ENCODE measurements at places on chromosomes 2 and 18.

DNA sequence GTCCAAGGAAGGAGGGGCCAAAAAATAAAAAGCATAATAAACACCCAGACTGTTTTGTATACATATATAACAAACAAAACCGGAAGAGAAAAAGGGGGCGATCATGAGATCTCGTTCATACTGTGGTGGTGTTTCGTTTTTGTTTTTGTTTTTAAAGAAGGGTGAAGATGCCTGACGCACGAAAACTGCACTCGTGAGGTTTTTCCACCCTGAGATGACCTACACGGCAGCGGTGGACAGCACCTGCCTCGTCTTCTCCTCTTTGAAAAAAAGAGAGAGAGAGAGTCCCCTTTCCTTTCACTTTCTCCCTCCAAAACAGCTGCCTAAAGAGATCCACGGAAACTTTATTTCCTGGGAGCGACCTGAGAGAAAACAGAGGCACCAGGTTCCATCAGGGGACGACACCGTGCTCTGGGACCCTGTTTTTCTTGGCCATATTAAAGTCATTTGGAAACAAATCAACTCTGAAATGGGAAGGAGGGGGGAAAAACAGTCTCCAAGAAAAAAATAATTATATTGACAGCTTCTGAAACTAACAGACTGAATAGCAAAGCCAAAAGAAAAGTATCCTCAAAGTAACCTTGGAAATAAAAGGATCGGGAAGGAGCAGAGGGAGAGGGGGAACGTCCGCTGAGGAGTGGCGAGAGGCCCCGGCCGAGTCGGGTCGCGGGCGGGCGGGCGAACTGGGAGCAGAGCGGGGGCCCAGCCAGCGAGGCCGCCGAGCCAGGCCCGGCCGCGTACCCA is 3.5 kb downstream of the POU3F3 start:
- DNase-seq: no peak

DNA sequence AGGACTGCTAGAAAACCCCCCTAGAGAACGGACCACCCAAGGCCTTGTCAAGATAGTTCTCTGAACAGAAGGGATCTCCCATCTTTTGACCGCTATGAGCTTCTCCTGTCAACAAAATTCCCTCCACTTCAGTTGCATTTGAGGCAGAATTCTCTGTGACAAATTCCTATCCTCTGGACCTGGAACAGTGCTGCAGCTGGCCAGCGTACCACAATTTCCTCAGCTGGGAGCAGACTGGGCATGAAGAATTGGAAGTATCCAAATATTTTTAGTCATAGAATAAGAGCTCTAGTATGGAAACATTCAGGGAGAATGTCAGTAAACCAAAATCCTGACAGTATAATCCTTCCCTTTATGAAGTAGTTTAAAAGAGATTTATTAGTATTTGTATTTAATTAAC is 147.1 kb upstream of the BOD1L2 start:
- no peak for DNase-seq

DNA sequence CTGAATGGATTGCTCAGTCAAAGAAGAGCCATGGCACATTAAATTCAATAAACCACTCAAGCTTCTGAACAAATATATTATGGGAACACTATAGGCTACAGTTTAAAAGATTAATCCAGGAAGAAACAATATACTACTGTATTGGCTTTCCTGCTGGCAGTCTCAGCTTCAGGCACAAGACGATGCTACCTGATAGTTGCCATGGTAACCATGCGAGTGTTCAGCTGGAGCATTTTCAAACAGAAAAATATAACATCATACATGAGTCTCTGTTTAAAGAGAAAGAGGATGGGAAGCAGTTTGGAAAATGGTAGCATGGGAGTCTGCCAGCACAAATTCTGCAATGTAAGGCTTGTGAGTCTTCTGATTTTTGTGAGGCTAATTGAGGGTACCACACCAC is 65.9 kb upstream of the CPO start:
- no peak for DNase-seq

GRCh38 chr2:219513787-219514186 is 495 bp upstream of the ASIC4 start:
- no peak for DNase-seq

- DNase-seq: no peak
Observed at GRCh38 chr18:69300185-69300584, 100.5 kb upstream of the DOK6 start.

GRCh38 chr2:210626849-210627248 is 70.5 kb downstream of the CPS1 start:
- DNase-seq: no peak

GRCh38 chr2:141611176-141611571 is 519.6 kb downstream of the LRP1B start:
- DNase-seq: no peak

DNA sequence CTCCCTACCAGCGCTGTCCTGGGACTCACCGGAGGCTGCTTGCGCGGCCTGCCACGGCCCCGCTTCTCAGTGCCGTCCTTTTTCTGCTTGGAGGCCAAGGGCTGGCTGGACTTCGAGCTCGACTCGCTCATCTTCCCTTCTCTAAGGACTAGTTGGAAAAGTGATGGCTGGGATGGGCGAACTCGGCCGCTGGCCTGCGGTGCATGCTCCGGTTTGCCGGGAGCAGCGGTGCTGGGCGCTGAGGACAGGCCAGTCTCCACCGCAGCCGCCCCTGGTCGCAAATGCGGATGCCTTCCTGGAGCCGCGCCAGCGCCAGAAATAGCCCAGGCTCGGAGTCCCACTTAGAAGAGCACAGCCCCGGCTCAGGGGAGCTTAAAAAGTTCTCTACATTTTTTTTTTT is 3.1 kb downstream of the C2orf81 start:
- no peak for DNase-seq

DNA sequence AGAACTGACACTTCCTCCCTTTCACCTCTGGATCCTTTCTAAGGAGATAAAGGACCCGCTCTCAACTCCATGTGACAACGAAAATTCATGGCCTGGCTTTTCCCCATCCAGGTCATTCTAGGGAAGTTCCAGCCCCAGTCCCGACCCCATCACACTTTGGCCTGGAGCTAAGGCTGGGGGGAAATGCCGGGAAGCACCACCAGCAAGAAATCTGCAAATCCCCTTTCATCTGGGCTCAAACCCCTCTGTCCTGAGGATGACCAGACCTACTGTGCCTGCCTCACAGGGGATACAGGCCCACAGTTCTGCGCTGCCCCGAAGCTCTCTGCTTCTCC is 1.3 kb downstream of the SIX2 start:
- DNase-seq: no peak

GRCh38 chr2:126639276-126639675 is 16.7 kb upstream of the GYPC start:
- no peak for DNase-seq

GRCh38 chr2:31675485-31675901 is 94.8 kb upstream of the SRD5A2 start:
- no peak for DNase-seq

DNA sequence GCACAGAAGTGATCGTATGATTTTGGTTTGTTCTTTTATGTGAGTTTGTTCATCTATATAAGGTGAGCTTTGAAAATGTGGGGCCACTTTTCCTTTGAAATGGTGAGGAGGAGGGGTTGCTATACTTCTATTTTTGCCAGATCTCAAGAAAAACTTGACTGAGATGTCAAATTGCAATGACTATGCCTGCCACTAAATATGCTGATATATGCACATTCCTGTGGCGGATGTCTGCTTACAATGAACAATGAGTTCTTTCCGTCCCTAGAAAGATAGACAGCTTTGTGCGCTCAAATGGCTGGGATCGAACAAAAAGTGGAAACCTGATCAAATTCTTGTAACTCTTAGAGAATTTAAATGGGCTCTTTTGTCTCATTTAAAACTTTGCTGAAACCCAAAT is 28.7 kb downstream of the MYT1L start:
- no peak for DNase-seq

DNA sequence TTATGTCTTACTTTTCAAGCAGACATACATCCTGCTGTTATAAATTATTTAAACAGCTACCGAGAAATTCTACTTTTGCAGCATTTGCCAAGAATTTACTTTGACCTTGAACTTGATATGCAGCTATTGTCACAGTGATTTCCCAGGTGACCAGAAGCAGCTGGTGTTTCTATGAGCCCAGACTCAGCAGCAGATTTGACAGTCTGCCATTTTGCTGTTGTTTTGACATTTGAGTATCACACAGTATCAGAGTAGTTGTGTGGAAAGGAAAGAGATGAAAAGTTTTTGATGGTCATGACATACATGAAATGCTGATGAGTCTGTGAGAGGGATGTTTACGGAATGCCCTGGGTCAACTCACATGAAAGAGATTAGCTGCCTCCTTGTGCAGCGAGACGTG is 6.6 kb upstream of the CCDC195 start:
- no peak for DNase-seq

DNA sequence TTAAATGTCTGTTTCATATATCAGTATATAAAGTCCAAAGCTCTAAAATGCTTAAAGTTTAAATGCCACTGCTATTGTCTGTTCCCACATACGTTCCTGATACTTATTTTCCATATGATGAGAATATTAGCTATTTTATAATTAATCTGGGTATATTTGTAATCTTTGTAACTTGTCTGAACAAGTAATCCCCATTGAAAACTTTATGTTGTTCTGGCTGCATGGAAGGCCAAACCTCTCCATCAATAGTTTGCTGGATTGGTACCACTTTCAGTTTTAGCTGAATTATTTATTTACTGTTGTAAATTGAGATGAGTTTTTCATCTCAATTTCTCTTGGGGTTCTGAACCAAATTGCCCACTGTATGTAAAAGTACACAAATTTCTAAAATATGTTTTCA is 1.5 kb downstream of the MBD5 start:
- no peak for DNase-seq

DNA sequence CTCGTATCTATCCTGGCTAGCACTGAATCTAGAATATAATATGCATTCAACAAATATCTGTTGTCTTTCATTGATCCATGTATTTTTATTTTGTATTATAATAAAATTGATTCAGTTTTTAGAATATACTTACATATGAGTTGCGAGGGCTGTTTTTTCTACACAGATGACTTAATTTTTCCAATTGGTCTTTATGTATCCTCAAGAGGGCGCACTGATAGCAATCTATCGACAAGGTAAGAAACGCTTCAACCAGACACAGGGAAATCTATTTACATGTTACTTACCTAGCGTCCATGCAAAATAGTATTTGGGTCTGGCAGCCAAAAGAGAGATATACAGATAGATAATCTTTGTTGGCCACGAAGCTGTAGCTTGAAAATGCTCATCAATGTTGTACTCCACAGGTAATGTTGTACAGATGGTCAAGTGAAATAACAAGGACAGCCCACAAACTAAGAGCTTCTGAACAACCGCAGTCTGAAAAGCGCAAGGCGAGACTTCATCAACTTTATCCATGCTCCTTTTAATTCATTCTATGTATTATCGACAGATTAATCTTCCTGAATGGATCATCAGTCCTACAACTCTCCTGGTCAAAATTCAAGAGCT is 35.5 kb upstream of the KIDINS220 start:
- DNase-seq: peak; percentile 41

DNA sequence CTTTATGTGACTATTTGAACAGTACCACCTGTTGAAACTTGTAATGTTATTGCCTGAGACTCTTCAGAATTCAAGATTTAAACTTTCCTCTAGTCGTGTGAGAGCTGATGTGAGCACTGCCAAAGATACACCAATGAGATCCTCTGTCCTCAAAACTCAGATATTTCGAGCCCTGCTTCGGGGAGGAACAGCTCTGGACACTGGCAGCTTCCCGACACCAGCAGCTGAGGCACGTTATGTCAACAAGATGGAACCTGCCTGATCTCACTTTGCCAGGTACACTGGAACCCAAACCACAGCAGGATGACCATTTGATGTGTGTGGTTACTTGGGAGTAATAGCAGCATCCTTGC is 319.9 kb upstream of the RBMS1 start:
- DNase-seq: no peak

GRCh38 chr2:231336236-231336635 is 59.3 kb upstream of the B3GNT7 start:
- no peak for DNase-seq

All from activated CD4-positive, alpha-beta T cell treated with anti-CD3 and anti-CD28 coated beads, Interleukin-10, Interleukin-2, amounts not matched to agents 100 ng/mL and 50 ng/mL, durations not matched to agents 16 hours and 8 hours (primary cell).